ENCODE measurements at places on chromosomes 5 and 9.

GRCh38 chr9:128068386-128069205 is 564 bp downstream of the SLC25A25 start:
- peak; percentile 40 for DNase-seq

GRCh38 chr9:110036286-110036685 is 171.7 kb downstream of the C9orf152 start:
- no peak for DNase-seq

DNA sequence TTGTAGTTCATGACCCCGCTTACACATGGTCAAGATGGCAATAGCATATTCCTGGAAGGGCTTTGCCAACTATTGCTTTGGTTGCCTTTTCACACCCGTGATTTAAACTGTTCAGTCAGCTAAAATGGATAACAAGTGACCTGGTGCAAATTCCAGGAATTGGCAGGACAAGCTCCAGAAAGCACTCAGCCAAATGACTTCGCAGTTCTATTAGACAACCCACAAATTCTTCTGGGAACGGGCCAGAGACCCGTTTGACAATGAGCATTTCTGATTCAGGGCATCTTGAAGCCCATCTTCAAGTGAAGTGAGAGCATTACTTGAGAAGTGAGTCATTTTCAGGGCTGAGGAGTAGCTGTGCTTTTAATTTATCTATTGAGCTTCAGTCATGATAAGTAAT is 165.0 kb downstream of the DROSHA start:
- DNase-seq = no peak

DNA sequence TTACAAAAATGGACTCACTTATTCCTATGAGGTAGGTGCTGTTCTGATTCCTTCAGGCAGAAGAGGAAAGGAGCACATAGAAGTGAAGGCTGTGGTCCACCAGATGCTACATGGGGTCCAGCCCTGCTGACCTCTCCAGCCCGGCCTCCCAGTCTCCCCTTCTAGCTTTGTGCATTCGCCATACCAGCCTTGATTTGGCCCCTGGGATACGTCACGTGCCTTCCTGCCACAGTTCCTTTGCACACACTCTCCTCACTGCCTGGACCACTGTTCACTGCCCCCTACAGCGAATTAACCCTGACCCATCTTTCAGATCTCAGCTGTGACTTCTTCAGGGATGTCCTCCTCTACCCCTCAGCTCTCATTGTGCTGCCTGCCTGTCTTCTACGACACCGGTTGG is 32.6 kb downstream of the FGF1 start:
- DNase-seq = no peak

- DNase-seq = no peak
Observed at GRCh38 chr5:65108786-65109743, 340.3 kb downstream of the CWC27 start.

All from T-helper 22 cell (primary cell).